ENCODE measurements at places on chromosomes 13 and 19.

- DNase-seq, result no peak
These were observed 51.3 kb upstream of the GAS6 start for GRCh38 chr13:113915012-113915763.

- no peak for DNase-seq
These were observed at the start of gene NCR1 for GRCh38 chr19:54905803-54906511. Gene NCR1 (plus strand): TSS chr19:54906148. CDS start chr19:54906188, 40 bp downstream.

DNA sequence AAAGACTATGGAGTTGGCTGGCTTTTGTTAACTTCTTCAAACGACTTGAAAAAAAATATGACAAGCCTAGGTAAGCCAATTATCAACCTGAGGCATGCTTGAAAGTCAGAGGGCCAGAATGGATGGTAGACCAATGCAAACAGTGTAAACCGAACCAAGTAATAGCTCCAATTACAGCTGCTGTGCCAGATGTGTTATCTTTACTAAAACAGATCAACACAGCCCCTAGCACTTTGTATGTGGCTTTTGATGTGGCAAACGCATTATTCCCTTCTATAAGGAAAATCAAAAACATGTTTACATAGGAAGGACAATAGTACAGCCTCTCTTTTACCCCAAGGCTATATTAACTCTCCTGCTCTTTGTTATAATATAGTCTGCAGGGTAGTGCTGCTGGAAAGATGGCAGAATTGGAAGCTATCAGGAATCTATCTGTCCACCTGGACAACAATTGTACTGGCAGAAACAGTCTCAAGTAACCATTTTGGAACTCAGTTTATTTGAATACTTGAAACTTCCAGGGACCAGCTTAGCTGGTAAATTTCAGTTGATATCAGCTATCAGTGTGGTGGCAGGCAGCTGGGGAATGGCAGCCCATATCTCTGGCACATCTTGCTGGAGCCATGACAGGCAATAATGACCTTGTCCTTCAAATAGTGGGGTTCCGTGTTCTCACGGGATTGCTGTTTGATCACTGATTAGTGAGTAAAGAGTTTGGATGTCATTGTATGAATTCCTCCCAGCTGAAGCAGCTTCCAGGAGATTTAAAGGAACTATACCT, 144.4 kb upstream of the WASF3 start:
- no peak for DNase-seq

GRCh38 chr13:66275416-66275815, 954.7 kb downstream of the PCDH9 start:
- no peak for DNase-seq

- no peak for DNase-seq
These were observed 1.6 kb downstream of the ARL11 start for GRCh38 chr13:49629947-49630346.

DNA sequence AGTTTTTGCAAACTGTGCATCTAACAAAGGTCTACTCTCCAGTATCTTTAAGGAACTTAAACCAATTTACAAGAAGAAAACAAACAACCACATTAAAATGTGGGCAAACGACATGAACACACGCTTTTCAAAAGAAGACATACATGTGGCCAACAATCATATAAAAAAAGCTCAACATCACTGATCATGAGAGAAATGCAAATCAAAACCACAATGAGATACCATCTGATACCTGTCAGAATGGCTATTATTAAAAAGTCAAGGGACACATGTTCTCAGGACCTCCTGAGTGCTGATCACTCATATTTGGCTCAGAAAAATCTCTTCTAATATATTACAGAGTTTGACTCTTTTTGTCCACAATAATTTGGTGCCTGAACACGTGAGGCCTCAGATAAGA, 14.2 kb upstream of the LILRB1 start:
- DNase-seq, result no peak

- DNase-seq, result no peak
These were observed 659.0 kb downstream of the SLITRK6 start for GRCh38 chr13:85140192-85140591.

DNA sequence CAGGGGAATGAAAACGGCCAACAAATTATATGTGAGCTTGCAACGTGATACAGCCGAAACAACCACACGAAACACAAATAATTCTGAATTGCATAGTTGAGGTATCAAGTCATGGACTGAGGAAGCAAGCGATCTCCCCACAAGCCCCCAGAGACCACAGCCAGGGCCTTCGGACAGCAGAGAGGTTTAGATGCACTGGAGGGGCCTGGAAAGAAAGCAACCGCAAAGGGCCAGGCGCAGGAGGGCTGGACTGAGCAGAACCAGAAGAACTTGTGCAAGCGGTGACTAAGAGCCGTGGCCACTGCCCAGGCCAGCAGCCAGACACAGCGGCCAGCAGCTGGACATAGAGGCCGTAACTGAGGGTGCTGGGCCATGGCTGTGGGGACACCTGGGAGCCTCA, 131.4 kb downstream of the TNFRSF19 start:
- DNase-seq, result no peak

DNA sequence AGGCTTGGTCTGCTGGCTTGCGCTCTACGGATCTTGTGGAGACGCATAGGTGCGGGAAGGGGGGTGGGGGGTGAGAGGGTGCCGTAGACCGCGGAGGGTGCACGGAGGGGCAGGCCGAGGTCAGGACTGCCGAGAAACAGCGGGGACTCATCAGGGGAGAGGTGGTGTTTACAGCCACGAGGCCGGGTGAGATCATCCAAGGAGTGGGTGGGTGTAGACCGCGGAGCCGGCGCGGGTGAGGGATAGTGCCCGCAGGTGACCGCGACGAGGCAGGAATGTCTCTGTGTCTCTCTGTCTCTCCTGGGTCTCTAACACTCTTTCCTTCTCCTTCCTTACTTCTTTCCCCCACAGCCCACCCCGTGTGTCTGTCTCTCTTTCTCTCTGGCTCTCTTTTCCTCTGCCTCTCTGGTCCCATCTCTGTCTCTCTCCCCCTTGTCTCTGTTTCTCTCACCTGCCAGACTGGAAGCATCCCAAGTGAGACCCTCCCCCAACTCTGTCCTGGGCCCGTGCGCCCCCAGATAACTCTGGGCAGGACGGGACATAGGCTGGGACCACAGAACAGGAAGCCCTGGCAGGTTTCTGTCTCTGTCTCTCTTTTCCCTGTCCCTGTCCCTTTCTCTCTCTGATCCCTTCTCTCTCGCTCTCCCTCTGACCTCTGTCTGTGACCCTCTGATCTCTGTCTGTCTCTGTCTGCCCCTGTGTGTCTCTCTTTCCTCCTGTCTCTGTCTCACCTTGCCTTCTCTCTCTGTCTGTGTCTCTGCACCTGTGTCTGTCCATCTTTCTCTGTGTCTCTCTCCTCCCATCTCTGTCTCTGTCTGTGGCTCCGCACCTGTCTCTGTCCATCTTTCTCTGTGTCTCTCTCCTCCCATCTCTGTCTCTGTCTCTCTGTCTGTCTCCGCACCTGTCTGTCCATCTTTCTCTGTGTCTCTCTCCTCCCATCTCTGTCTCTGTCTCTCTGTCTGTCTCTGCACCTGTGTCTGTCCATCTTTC, 1.8 kb upstream of the KLK4 start:
- DNase-seq, result no peak

DNA sequence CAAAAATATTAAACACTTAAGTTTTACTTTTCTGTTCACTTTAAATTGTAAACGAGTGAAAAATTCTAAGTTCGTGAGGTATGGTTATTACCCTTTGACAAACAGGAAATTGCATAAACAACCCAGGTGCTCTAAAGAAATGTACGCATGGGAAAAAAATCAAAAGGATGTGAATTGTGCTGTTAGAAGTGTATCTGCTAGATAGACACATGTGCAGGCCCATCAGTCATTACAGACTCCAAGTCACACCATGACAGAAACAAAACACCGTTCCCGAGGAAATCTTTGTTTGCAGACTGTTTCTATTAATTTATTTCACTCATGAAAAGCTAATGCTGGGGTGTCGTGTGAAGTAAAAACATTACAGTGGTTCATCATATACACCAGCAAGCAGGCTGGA, 17.0 kb upstream of the DOCK9 start:
- no peak for DNase-seq

- no peak for DNase-seq
These were observed 10.8 kb upstream of the C19orf33 start for GRCh38 chr19:38293281-38293680.

DNA sequence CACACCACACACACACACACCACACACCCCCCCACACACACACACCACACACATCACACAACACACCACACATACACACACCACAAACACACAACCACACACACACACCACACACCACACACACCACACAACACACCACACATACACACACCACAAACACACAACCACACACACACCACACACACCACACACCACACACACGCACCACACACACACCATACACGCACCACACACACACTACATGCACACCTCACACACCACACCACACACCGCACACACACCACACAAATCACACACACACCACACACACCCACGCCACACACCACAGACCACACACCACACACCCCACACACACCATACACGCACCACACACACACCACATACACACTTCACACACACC, 83.5 kb downstream of the ZNF557 start:
- DNase-seq, result no peak

DNA sequence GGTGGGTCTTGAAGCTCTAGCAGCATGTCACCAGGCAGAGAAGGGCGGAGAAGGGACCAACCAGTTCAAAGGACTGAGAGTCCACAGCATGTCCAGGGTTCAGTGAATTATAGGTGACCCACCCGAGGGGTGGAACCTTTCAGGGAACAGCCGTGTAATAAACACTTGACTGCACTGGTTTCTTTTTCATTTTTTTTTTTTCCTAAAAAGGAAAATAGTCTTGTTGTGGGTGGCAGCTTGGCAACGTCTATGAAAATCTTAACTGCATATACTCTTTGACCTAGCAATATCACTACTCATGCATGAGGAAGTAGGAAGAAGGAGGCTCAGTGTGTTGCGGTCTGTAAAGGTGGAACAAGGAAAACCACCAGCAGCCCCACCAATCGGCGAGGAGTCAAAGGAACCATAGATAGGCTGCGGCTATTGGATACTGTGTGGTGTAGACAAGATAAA, 13.0 kb upstream of the MYH14 start:
- no peak for DNase-seq

GRCh38 chr13:43767341-43767931, 19.3 kb downstream of the ENOX1 start:
- DNase-seq, result no peak

- DNase-seq, result no peak
These were observed 114.3 kb downstream of the ESD start for GRCh38 chr13:46682707-46683106.

GRCh38 chr19:20182222-20182785, 15.3 kb downstream of the ZNF486 start:
- peak; percentile 38 for DNase-seq

DNA sequence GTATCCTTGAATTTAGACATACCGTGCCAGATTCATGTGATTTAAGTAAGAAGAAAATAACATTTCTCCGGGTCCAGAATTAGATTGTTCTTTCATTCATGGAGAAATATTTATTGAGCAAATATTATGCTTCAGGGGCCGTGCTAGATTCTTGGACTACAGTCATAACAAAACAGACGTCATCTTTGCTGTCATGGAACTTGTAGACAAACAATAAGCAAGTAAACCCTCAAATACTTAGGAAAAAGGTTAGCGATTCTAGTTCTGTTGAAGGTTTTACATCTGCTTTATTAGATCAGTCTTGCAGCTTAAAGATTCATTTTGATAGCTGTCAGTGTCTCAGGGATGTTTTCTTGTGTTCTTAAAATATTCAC, 16.9 kb downstream of the ZNF507 start:
- DNase-seq, result no peak

DNA sequence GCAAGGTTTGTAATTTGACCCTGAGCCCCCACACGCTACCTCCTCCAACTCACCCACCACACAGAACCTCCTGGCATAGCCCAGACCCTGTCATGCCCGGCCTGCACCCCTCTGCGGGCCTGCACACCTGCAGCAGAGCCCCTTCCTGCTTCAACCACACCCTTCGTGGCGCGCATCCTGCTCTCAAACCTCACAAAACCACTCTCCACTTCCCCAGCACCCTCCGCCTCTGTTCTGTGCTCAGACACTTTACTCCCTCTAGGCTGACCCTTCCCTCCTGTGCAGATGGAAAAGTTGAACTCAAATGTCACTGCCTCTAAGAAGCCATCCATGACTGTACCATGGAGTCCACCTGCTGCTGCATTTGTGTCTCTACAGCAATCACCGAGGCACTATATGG, 28.5 kb downstream of the FAAP24 start:
- DNase-seq, result no peak

GRCh38 chr19:35408284-35409171, 37.7 kb downstream of the GPR42 start:
- DNase-seq, result no peak

DNA sequence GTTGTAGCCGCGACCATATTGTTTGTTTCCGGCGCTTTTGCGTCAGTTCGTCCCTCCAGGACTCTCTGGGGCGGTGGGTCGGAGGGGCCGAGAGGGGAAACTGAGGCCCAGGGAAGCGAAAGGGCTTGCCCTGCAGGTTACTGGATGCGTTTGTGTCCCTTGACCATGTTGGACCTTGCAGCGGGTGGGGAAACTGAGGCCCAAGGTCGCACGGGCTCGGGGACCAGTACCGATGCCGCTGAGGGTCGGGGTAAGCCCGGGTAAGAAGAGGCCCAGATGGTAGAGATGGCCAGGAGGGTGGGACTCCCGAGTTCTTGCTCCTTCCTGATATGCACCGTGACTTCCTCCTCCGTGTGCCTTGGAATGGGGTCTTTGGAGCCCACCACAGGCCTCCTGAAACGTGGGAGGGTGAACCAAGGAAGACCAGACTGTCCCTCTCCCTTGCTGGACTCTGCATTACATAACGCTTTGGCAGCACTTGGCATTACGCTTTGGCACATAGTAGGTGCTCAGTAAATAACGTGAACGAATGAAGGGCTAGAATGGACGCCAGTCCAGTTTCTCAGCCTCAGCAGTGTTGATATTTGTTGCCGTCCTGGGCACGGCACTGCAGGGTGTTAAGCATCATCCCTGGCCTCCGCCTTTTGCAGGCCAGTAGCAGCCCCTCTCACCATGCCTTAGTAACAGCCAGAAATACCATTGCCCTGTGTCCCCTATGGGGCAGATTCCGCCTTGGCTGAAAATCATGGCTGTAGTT, 743 bp downstream of the CHAF1A start:
- no peak for DNase-seq

All from NCI-H187 treated with DMSO at 0.1 percent for 48 hours (cell line).